ENCODE measurements at places on chromosomes 2 and 18. TPM values are rescaled to one million over a fixed set of nuclear protein-coding genes. Genes with fewer than 3 reads are reported as not detected.

Gene NAB1
- 41.2 TPM for total RNA-seq

Gene SERPINB4
- 0.14 TPM for total RNA-seq

Gene CENPA
- 1.00 TPM for total RNA-seq

Gene SLC35F5
- total RNA-seq = 189 TPM

Gene ZNF892
- 3.0 TPM for total RNA-seq

Gene PID1
- total RNA-seq = 28.3 TPM

Gene UGT1A5
- total RNA-seq = not detected

Gene NETO1
- total RNA-seq = not detected

Gene TDRD15
- not detected for total RNA-seq

Gene TSPYL6
- not detected for total RNA-seq

Gene IGFBP5
- total RNA-seq = 928 TPM

Gene ARHGEF33
- 0.74 TPM for total RNA-seq

Gene CIB4
- not detected for total RNA-seq
